ENCODE measurements at places on chromosomes 1 and 21.

DNA sequence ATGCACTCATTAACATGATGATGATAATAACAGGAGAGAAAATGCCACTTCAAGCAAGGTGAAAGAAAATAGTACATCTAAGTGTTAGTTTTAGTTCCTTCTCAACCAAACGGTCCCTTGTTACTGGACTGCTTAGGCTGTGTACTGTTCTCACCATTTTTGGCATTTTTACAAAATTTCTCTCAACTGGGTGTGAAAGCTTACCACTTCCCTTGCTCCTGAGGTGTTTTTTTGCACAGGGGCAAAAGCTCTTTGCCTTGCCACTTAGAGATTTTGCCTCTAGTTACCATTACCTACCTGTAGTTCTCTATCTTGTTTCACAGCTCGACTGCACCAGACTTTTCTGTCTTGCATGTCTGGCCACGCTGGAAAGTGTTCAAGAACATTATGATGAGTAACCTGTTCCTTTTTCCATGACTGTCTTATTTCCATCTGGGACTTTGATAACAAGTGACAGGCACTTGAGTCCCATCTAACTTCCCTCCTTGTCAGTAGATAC is 10.7 kb downstream of the NEK7 start:
- DNase-seq, result no peak

- no peak for DNase-seq
These were observed 8.6 kb downstream of the WLS start for GRCh38 chr1:68223687-68224086.

DNA sequence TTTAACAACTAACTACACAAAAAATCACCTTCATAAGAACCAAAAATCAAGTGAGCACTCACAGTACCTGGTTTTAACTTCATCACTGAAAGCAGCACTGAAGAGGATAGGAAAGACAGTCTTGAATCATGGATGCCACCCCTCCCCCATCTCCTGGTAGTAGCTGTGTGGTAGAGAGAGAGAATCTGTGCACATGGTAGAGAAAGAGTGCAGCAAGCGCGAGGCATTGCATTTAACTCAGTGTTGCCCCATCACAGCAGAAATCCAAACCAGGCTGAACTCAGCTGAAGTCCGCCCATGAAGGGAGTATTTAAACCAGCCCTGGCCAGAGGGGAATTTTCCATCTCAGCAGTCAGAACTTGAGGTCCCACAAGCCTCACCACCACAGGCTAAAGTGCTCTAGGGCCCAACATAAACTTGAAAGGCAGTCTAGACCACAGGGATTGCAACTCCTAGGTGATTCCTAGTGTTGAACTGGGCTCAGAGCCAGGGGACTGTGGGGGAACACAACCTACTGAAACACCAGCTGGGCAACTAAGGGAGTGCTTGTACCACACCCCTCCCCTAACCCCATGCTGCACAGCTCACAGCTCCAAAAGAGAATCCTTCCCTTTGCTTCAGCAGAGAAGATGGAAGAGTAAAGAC is 38.4 kb downstream of the VAV3 start:
- DNase-seq, result no peak

GRCh38 chr1:166063701-166064100 is 103.1 kb downstream of the FAM78B start:
- DNase-seq, result no peak

- no peak for DNase-seq
These were observed 17.1 kb upstream of the UBE2U start for GRCh38 chr1:64186138-64186897.

DNA sequence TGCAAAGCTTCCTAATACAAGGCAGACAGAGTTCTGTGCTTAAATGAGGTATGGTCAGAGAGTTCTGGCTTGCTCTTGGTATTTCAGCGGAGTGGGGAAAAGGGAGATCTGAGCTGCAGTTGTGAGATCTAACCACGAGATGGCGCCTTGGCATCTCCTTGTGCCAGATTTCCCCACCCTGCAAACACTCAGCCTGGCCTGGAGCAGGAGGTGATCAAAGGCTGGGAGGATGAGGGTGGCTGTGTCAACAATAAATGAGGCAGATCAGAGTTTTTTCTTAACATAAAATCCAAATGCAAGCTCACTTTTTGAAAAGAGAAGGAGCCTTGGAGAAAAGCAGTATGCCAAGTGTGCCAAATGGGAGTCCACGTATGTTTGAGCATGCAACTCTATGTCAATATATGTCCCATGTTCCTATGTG is 4.1 kb upstream of the TFAP2E start:
- no peak for DNase-seq

DNA sequence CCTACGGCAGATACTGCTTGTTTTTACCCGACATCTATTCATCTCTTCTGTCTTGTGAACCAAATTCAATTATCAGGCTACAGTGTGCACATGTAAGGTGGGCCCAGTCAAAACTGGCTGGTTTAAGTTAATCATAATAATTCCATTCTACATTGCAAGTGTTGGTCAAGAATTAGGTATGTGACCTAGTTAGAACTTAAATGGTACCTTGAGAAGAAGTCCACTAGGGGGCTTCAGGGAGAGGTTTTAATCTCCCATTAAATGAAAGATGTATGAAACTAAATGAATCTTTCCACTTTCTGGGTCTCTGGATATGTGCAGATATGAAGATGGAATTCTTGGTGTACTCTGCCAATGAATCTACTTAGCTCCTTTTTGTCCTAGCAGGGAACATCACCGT is 187.1 kb downstream of the CDC42BPA start:
- DNase-seq, result no peak

- DNase-seq, result no peak
These were observed 28.4 kb downstream of the JUN start for GRCh38 chr1:58755468-58755872.

DNA sequence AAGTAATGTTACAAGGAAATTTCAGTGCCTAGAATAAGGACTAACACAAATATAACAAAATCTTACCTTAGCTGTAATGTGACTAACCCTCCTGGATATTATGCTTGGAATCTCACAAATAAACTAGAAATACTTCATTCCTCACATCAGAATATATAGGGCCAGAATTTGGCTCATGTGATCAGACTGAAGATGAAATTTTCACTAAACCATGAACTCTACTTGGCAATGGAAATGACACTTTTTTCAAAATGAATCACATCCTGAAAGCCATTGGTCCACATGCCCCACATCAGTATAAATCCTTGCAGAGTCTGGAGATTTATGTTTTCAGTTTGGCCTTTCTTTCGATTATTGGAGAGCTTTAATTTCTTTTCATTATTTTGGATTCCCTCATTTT is 227.8 kb downstream of the NRIP1 start:
- no peak for DNase-seq

DNA sequence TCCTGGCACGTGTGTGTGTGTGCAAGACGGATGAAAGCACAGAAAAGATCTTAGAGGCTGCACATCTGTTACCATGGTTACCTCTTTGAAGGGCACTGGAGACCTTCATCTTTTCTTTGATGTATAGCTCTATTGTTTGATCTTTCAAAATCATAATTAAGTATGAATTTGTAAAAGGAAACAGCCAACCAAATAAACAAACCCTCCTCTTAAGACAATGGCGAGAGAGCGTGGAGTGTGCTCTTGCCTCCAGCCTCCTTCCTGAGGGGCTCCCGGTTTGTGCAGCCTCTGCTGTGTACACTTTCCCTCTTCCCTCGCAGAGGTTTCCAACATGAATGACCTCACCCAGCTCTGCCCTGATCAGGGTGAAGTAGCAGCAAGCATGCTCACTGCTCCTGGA is 27.9 kb downstream of the CACNA1S start:
- no peak for DNase-seq

DNA sequence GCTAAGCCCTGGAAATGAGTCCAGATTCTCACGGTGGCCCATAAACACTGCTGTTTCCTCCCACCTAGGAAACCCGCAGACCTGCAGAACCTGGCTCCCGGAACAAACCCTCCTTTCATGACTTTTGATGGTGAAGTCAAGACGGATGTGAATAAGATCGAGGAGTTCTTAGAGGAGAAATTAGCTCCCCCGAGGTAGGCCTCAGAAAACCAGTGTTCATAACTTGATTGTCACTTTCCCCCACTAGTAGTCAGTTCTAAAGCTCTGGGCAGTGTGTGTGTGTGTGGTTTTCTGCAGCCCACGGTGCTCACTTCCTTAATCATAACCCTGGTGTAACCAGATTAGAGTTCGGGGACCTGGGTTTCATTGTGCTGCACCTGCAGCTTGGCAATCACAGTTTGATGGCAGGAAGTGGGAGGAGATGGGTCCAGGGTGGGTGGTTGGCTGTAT is 39.1 kb downstream of the CLIC6 start:
- DNase-seq, result no peak

GRCh38 chr1:234751678-234752077 is 141.7 kb upstream of the IRF2BP2 start:
- DNase-seq, result no peak

DNA sequence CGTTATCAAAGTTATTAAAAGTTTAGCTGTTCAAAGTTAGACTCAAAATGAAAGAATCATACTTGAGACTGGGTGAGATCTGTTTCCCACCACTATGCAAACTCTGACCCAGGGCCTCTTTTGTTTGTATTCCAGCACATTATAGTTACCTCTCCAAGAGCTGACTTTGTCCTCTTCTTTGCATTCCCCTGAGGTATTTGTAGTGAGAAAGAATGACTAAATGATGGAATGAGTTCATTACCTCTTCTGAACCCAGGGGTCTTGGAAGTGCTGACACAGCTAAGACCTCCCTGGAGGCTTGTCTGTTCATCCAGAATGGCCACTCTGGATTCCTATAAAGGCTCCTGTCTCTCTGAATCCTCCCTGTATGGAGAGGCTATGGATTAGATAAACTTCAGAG is 62.4 kb downstream of the FGGY start:
- no peak for DNase-seq

DNA sequence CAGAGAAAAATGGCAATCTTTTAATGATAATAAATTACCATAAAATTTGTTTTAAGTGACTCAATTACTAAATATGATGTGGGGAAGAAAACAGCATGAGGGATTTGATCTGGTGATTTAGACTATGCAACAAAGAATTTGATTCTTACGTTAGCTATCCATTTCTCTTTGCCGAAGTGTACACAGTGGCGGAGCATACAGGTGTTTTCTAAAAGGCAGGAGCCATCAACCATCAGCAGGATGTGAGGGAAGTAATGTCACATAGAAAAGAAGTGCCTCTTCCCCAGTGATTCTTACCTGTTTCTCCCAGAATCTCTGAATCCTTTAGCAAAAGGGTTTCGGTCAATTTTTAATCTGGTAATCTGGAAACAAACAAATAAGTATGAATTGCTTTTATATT is 74.3 kb downstream of the TBX15 start:
- DNase-seq, result no peak

- no peak for DNase-seq
These were observed 156.0 kb upstream of the PTBP2 start for GRCh38 chr1:96565546-96565945.

DNA sequence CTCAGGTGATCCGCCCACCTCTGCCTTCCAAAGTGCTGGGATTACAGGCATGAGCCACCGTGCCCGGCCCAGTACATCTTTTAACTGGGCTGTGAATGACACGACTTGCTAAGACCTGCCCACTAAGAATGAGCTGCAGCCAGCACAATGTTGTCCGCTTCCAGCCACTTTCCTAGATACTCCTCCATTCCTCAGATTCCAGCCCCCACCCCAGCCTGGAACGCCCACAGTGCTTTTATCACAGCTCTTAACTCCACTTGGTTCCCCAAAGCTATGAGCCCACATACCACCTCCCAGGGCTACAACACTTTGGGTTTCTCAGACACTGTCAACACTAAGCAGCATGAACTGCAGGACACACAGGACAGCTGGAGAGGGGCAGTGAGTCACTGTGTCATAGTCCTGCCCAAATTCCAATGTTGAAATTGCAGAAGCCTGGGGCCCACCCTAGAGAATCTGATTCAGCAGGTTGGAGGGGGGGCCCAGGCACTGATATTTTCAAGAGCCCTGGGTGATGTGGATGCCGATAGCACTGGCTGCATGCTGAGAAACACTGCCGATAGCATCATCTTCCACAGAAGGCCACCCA is 58.0 kb downstream of the ACBD3 start:
- DNase-seq, result no peak

- DNase-seq, result no peak
These were observed 66.5 kb upstream of the RAVER2 start for GRCh38 chr1:64678366-64678765.

GRCh38 chr1:2448098-2448445 is 28.0 kb upstream of the PLCH2 start:
- DNase-seq, result no peak

DNA sequence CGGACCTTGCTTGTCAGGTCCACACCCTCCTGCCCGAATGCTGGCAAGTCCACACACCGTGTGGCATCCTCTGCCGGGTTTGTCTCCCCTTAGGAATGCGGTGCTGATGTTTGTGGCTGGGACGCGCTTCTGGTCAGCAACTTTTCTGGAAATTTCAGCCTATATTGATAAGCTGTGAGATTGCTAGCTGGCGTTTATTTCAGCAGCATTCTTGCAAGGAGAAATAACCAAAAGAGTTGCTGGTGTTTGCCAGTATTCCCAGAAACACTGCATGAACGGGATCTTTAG is 601 bp downstream of the CEPT1 start:
- no peak for DNase-seq

DNA sequence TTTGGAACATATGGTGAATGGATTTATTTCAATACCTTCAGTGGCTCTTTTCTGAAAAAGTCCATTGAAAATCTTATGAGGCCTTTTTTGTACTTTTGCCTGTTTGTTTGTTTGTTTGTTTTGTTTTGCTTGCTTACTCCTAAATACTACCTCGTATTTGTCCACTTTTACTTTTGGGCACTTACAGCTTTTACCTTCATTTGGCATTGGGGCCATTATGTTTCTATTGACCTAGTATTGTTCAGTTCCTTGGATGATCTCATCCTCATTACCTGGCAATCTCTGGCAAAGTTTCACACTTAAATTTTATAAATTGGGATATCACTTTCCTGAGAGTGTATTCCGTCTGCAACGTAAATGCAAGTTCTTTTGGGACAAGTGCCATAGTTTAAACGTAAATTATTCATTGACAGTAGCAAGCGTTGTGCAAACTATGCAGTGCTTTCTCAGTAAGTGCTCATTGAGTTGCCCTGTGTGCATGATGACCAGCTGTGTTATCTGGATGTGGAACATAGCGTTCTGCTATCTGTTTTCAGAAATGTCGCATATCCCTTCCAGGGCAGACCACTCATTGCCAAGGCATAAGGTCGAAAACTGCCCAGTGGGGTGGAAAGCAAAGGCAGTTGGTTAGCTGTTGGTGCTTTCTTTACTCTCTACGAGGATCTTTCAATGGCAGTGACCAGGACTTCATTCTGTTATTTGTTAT is 51.1 kb downstream of the LRRC8D start:
- no peak for DNase-seq

- no peak for DNase-seq
These were observed 239.0 kb downstream of the PTPRU start for GRCh38 chr1:29475326-29475725.

GRCh38 chr1:201769072-201769471 is 59.9 kb upstream of the IPO9 start:
- DNase-seq, result no peak

DNA sequence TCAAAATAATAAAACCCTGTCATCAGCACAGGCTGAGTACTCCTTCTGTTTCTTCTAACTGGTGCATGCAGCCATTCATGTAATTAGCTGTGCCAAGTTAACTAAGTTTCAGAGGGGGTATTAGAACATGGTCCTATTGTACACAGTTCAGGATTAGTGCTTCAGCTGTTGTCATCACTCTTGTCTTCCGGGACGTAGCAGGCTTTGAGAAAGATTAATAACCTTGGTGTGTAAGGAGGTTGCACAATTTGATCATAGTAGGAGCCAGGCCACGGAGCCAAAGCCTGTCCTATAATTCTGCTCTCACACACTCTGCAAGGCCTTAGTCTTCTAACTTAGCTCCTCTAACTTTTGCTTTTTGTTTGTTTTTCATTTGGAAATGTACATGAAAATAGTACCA is 44.7 kb downstream of the PTGFRN start:
- DNase-seq, result no peak

Measured in LNCaP clone FGC (cell line).